ENCODE measurements at places on chromosomes 7 and 10.

- no peak for DNase-seq
These were observed 132.1 kb downstream of the STRA8 start for GRCh38 chr7:135365721-135366120.

GRCh38 chr7:84452618-84453017 lies 258.0 kb upstream of the SEMA3A start:
- no peak for DNase-seq

DNA sequence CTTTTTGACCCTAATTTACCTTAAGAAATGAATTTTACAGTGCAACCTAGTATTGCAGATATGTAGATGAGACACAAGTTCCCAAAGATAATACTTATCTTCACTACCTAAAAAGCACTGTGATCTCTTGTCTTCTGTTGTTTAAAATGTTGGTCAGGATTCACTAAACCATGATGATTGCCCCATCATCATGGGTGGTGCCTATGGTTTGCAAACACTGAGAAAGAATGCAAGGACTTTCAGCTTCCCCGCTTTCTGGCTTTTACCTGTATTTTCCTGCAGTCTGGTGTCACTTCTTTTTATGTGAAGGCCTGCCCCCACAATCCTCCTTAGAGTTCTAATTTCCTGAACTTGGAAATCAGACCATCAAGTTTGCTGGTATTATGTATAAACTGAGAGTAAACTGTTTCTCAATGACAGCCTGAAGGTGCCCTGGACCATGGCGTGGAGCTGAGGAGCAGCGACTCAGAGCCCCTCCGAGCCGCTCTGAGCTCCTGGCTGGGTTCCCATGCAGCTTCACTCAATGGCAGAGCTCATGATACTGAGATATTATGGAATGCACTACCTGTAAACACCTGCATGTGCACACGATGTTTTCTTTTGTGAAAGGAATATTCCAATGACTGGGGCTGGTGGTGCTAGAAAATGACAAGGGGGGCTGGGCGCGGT lies 118.4 kb upstream of the EFCAB10 start:
- DNase-seq, result no peak

DNA sequence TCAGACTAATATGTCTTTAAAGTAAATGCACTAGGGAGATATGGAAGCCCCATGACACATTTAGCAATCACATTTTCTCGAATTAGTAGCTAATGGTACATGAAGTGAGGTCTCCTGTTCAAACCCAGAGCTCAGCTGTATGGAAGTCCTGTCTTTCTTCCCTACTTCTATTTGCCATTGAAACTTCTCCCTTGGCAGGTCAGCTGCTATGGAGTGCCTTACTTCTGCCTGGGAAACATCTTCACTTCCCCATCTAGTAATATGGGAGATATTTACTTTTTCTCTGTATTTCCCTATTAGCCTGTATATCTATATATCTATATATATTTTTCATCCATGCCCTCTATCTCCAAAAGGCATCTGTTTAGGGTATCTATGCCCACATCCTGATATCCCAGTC lies 225.3 kb upstream of the INHBA start:
- DNase-seq, result no peak

DNA sequence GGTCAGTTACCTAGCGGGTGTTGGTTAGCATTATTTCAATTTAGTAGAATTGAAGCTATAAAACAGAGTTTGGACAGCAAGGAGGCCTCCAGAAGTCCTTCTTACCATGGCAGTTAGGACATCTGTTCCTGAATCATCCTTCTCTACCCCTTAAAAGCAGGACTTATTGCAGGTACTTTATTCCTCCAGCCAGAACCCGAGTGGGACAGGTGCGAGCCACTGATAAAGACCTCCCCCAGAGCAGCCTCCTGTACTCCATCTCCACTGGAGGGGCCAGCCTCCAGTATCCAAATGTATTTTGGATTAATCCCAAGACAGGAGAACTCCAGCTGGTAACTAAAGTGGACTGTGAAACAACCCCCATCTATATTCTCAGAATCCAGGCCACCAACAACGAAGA lies 54.6 kb downstream of the CDHR3 start:
- no peak for DNase-seq

GRCh38 chr7:116322541-116322940 lies 112.2 kb downstream of the TES start:
- DNase-seq, result peak; percentile 44

DNA sequence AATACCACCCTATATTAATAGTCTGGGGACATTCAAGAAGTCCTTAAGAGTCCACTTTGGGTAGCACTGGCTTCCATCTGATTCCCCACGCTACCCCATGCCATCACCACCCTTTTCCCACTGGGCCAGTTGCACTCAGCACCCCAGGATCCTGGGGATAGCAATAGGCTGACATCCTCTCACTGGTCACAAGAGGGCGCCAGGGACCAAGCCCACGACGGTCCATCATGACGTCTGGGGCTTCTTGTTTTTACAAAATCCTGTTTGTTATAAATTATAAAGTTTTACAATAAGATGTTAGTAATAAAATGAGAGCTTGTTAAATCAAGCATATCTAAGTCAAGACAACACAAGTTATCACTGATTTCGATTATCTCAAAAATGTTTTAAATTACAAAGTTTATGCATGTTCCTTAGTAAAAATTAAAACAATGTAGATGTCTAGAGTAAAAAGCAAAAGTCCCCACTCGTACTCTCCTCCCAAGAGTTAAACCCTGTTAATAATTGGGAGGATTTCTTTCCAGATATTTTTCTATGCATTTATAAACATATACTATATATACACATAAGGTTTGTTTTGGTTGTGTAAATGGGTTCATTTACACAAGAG lies 15.4 kb downstream of the GPNMB start:
- peak; percentile 67 for DNase-seq

DNA sequence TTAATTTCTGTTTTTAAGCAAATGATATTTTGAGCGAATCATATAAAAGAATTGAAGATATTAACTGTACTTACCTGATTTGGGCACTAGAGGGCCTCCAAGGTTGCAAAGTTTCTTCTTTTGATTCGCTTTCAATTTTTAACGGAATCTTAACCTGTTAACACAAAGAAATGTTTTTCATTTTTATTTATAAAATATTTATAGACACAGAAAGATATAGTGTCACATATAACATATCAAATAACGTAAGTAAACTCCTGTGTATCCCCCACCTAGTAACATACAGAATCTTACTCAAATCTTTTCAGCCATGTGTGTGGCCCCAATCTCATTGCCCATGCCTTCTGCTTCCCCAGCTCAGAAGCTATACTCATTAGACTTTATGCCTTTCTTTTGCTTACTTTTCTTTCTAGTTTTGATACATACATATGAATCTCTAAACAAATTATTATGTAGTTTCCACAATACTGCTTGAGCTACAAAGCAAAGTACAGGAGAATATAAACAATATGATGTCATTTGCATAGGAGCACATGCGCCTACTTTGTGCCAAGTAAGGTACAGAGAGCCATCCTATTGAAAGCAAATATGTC lies 49.5 kb upstream of the ZPBP start:
- peak; percentile 36 for DNase-seq

- no peak for DNase-seq
These were observed 200.2 kb downstream of the WDR37 start for GRCh38 chr10:1256432-1256725.

- DNase-seq, result peak; percentile 59
These were observed 32.1 kb downstream of the JCAD start for GRCh38 chr10:30027057-30028005.

DNA sequence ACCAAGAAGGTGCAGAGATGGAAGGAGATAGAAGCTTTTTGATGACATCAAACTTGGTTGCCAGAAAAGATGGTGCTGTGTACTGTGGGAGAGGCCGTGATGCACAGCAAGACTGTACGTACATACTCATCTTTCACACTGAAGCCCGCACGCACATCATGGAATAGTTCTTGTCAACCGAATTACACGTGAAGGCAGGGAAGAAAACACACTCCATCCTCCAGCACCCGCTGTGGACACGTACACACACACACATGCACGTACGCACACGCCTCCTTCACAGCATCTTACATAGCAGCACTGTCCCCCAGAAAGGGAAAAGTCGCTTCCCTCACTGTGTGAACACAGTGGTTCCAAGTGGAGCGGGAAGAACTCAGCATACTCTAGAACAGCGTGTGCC lies 54.5 kb upstream of the DDC start:
- no peak for DNase-seq

DNA sequence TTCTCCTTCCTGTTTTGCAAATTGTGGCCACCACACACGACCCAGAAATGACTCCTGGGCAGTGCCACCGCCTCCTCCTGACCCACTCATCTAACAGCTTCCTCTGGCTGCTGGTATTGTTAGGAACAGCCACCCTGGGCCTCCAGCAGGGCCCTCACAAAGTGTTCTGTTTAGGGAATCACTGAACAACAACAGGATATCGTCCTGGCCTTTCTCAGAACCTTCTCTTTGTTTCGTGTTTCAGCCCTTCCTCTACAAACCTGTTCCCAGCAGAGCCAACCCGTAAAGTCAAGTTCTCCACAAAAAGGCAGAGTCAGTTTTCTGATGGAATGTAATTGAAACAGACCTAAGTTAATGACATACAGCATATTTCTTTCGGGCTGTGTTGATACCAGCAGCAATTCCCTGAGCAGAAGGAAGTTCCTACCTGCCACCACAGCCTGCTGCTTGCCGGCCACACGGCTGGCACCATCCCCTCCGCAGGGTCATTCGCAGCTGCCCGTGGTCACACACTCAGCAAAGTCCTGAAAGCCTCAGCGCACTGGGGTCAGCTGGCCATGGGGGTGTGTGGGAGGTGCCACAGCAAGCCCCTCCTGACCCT lies 91.7 kb upstream of the PITRM1 start:
- DNase-seq, result no peak

- peak; percentile 83 for DNase-seq
These were observed 72.0 kb downstream of the GFRA1 start for GRCh38 chr10:116201011-116201410.

DNA sequence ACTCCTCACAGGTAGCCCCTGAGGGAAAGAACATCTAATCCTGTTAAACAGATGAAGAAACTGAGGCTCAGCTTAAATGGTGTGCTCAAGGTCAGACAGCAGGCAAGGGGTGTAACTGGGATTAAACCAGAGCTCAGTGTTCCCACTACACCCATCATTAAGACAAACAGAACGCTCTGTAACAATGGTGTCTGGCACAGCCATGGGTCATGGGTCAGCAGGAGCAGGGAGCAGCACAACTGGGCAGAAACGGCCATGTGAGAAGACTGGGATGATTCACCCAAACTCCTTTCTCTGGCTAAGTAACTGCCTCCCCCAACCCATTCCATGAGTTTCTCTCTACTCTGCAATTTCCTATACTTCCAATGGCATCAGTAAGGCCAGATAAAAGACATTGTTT lies 85.5 kb upstream of the PDE1C start:
- DNase-seq, result no peak

DNA sequence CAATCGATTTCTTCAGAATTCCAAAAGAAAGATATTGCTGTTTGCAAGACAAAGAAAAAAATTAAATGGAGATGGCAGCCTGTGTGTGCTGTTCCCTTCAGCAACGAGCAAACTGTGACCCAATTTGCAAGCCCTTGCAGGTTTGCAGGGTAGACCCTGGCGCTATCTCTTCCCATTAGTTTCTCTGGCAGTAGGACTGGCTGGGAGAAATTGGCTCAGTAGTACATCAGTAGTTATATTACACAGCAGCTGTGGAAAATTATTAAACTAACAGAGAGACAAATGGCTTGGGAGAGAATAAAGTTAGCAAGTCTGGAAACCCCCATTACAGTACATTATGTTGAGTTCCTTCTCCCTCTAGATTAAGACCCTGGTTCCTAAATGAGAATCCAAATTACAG lies 116.4 kb upstream of the ITGB1 start:
- DNase-seq, result no peak

DNA sequence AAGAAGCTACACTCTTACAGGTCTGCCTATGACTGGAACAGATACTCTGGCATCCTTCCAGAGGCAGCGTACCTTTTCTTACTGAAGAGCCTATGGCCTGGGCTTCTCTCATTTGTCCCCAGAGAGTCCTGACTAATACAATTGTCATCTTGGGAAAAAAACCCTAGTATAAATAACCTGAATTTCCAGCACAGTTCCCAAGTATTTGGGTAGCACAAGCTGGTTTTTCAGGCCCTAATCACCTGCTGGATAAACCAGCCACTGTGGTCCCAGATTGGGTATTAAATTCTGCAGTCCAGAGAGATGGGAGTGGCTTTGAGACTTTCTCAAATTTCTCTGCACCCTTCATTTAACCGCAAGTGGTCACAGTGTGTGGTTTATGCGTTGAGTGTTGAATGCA lies 186.8 kb upstream of the NEBL start:
- no peak for DNase-seq

DNA sequence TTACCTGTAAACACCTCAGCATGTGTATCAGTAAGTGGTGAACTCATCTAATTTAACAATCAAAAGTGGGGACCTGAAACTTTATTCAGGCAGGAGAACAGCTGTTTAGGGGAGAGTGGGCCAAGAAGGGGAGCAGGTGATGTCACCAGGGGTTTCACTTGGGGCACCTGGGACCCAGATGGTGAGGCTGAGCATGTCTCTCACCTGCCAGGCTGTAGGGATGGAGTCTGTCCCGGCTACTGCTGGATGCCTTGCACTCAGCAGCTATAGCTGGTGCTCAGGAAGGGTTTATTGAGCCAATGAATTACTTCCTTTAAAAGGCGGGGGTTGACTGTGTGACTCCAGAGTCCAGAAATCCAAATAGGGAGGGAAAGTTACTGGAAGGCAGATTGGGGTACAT lies 23.0 kb downstream of the CDH23 start:
- no peak for DNase-seq

DNA sequence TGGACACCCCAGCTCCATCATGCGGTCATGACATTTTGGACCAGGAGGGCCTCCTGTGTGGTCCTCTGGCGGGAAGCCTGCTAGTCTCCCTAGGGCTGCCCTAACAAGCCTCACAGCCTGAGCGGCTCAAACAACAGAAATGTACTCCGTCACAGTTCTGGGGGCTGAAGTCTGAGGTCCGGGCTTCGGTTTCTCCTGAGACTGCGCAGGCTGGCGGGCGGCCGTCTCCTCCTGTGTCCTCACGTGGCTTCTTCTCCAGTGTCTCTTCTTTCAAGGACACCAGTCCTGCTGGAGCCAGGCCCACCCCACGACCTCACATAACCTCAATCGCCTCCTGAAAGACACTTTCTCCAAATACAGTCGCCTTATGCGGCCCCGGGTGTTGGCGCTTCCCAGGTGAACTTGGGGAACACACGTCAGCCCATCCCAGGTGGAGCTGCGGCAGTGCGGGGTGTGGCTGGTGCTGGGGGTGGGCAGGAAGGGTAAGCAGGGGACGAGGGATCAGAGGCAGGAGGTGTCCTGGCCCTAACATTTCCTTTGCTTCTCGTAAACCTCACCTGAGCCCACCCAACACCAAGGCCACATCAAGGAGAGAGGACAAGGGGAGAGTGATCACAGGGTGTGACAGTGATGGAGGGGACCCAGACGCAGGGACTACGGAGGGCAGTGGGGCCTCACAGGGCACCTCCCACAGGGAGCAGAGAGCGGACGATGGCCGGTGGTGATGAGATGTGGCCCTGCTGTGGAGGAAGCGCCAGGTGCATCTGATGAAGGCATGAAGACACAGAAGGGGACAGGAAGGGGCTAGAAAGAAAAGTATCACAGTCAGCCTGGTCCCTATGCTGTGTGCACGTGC lies 580.6 kb downstream of the PTPRN2 start:
- no peak for DNase-seq

- DNase-seq, result no peak
These were observed 73.8 kb upstream of the TMEM140 start for GRCh38 chr7:135074096-135074495.

Data from iris pigment epithelial cell (primary cell).